Fibroblast of skin of left biceps (primary cell): ENCODE measurements at places on chromosomes 6 and 20.

- no peak for DNase-seq
These were observed 49.7 kb downstream of the NOL4L start for GRCh38 chr20:32535316-32535952.

GRCh38 chr6:148509800-148510581 is 167.4 kb downstream of the SASH1 start:
- peak; percentile 99 for DNase-seq

GRCh38 chr6:13203145-13203544 is 125.2 kb downstream of the TBC1D7 start:
- DNase-seq, result no peak

GRCh38 chr20:39358052-39358451 is 395.9 kb downstream of the DHX35 start:
- no peak for DNase-seq

- peak; percentile 54 for DNase-seq
These were observed 333.9 kb downstream of the HACE1 start for GRCh38 chr6:104525677-104526322.

DNA sequence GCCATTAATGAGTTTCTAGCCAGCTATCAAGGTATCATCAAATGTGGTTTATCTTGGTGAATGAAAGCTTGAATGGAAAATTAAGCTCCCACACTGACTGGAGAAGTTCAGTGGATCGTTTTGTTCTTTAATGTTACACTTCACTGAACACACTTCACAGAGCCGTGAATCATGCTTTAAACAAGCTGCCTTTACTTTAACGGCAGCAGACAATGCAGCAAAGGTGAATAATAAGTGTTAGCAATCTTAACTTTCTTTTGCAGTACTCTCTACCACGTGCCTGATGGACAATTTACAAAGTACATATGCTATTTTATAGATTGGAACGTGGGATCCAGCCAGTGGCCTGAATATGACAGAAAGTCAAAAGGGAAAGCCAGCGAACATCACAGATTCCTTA is 424.5 kb downstream of the GRIK2 start:
- no peak for DNase-seq

DNA sequence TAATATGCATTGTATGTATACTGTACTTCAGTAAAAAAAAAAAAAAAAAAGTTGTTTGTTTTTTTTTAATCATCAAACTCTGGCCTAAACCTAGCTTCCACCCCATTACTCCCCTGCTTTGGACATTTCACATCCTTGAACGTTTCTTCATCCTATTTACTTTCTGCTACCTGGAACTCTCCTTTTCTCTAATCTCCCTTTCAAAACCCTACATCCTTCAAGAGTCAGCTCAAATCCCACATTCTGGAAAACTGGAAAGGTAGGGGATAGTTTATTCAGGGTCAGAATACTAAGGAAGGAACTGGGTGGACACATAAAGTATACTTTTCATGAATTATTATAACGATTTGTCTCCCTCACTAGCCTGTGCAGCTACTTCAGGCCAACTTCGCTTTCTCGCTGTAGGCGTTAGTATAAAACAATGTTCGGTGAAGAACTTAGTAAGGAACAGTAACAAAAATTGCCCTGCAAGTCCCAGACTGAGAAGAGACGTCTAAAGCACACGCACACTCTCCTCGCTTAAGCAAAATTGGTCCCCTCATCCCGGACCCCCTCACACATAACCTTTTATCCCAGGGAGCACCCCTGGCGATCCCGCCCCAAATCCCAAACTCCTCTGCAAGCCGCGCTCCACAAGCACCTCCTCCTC is 775 bp downstream of the PIGU start:
- DNase-seq, result no peak

DNA sequence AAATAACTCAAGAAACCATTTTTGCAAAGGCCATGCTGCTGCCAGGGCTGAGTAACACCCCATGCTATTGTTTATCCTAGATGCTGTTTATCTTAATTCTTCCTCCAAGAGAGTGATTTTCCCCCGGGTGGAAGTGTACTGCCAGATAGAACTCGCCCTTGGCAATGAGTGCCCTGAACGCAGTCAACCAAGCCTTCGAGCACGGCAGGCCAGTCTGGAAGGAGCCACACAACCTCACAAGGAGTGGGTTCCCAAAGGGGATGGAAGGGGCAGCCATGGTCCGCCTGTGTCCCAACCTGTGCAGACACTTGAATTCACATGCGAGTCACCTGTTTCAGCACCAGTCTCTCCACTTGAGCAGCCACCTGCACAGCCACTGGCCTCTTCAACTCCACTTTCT is 31.9 kb downstream of the PNPLA1 start:
- DNase-seq, result no peak

- DNase-seq, result no peak
These were observed 30.7 kb downstream of the KIF25 start for GRCh38 chr6:168028181-168028580.

DNA sequence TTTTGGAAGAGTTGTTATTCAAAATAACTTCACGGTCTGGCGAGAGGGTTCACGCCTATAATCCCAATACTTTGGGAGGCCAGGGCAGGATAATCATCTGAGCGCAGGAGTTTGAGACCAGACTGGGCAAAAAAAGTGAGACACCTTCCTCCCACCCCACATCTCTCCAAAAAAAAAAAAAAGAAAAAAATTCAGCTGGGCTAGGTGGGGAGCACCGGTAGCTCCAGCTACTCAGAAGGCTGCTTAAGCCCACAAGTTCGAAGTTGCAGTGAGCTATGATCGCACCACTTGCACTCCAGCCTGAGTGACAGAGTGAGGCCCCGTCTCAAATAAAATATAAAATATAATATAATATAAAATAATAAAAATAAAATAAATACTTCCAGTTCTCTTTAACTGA is 10.4 kb downstream of the OR2B2 start:
- no peak for DNase-seq

- DNase-seq, result no peak
These were observed 1.2 kb downstream of the MAK start for GRCh38 chr6:10837009-10837621.

GRCh38 chr6:7803214-7803613 is 77.3 kb downstream of the BMP6 start:
- no peak for DNase-seq

GRCh38 chr6:39167321-39167720 is 52.3 kb upstream of the SAYSD1 start:
- no peak for DNase-seq

DNA sequence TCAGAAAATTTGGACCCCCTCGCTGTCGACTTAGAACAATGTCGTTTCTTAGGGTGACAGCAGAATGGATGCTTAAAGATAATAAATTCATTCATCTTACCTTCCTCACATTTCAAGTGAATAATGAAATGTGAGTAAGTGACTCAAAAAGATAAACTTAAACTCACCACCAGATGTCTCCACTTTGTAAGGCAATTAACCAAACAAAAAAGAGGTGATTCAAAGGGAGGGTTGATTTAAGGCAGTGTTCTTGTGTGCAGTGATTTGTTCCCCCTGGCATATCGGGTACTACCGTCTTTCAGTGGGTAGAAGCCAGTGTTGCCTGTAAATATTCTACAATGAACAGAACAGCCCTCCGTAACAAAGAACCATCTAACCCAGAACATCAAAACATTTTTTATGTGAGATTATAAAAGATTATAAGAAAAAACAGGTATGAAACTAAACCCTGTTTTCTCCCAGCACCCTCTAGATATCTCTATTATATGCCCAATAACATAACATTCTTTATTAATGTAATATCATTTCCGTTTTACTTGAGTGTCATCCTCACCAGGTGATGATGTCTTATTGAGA is 589.7 kb downstream of the CBLN4 start:
- DNase-seq, result no peak

DNA sequence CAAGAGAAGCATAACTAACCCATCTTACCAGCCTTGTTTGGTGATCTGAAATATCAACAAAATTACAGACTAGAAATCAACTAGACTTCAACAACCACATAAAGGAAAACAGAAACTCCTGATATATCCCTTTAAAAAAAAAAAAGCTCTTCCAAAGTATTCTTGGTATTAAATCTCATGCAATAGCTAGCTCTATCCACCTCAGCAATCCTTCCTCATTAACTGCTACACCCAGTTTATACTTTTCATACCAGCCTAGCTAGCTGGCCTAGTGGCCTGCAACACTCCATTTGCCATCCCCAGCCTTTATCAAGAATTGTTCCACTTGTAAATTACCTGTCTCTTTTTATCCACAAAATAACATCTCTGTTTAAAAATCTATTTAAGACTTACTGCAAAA is 69.0 kb downstream of the BACH2 start:
- no peak for DNase-seq

GRCh38 chr6:121223212-121223611 is 111.1 kb downstream of the TBC1D32 start:
- DNase-seq, result no peak

DNA sequence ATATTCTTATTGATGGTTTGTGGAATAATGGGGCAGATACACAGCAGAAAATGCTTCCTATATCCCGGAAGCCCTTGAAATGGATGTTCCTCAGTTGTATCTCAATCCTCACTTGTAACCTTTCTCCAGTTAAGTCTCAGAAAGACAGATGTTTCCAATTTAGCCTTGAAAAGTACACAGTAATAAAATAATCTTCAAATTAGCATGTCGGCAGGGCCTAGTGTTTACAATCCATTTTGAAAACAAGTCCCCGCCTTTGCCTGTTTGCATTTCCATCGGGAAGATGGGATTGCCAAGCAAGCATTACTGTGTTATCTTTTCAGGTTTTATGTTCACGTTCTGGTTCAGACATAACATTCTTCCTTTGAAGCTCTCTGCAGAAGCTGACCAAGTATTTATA is 41.5 kb downstream of the SNRNP48 start:
- no peak for DNase-seq

- no peak for DNase-seq
These were observed 81.6 kb upstream of the KHDRBS2 start for GRCh38 chr6:62367601-62368000.

- no peak for DNase-seq
These were observed 171.2 kb downstream of the JARID2 start for GRCh38 chr6:15416932-15417509.

GRCh38 chr6:116697480-116697879 is 16.5 kb downstream of the KPNA5 start:
- no peak for DNase-seq

GRCh38 chr6:105276374-105276773 is 96.6 kb upstream of the POPDC3 start:
- no peak for DNase-seq

GRCh38 chr6:12485226-12485764 is 195.1 kb downstream of the EDN1 start:
- no peak for DNase-seq

DNA sequence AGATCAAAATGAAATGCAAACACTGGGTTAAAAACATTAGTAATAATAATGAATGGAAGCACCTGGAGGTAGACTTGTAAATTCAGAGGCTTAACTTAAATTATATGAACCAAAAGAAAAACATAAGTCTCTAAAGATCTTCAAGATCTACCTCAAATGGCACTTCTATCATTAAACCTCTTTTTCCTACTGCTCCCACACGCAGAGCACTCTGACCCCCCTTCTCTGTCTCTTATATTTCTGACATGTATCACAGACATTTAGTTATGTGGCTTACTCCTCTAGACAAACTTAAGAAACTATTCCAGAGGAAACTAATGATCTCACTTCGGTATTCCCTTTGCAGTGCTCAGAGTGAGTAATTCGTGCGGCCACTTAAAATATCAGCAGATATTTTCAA is 1.1 kb downstream of the TBC1D32 start:
- no peak for DNase-seq

DNA sequence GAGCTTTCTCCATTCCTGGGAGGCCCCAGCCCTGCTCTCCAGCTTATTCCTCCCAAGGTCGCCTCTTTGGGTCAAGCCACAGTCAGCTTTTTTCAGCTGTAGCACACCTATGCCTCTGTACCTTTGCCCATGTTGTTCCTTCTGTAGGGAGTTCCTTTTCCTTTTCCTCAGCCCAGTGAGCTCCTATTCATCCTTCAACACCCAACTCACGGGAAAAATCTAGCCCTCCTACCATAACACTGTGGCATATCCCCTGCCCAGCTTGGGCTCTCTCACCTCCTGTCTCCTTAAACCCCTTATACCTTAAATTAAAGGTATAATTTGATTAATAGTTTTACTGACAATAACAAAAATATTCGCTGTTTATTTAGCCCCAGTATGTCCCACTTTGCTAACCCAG is 58.3 kb upstream of the XRN2 start:
- DNase-seq, result no peak

DNA sequence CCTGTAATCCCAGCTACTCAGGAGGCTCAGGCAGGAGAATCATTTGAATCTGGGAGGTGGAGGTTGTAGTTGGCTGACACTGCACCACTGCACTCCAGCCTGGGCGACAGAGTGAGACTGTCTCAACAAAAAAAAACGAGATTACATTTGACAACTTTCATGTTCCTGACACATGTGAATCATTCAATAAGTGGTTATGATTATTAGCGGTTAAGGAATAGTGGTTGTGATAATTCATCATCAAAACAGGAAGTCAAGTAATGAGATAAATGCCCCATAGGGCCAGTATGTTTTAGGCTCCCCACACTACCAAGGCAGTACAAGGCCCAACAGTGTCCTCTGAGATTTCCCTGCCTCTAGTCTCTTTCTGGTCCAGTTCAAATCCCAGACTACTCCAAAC is 2.5 kb downstream of the HDDC2 start:
- DNase-seq, result no peak

GRCh38 chr20:3166338-3166912 is 6.8 kb upstream of the FASTKD5 start:
- DNase-seq, result no peak

GRCh38 chr6:52526634-52527033 is 50.2 kb downstream of the TRAM2 start:
- DNase-seq, result no peak

- DNase-seq, result no peak
These were observed 92.0 kb downstream of the THBS2 start for GRCh38 chr6:169161572-169162167.

GRCh38 chr20:36541227-36541767 is at the start of gene MYL9:
Gene MYL9 (plus strand): TSS chr20:36541519. CDS start chr20:36544885, 3,366 bp downstream.
- DNase-seq, result peak; percentile 51
